ENCODE measurements at places on chromosomes 2 and 18.
A peak's percentile ranks its signal among the peaks of the same experiment; 100 is the strongest.

- peak; percentile 28 for DNase-seq
These were observed 1.6 kb downstream of the MAP4K4 start for GRCh38 chr2:101698844-101699754.

GRCh38 chr2:200052627-200053026 is 97.2 kb downstream of the MAIP1 start:
- DNase-seq, result no peak

DNA sequence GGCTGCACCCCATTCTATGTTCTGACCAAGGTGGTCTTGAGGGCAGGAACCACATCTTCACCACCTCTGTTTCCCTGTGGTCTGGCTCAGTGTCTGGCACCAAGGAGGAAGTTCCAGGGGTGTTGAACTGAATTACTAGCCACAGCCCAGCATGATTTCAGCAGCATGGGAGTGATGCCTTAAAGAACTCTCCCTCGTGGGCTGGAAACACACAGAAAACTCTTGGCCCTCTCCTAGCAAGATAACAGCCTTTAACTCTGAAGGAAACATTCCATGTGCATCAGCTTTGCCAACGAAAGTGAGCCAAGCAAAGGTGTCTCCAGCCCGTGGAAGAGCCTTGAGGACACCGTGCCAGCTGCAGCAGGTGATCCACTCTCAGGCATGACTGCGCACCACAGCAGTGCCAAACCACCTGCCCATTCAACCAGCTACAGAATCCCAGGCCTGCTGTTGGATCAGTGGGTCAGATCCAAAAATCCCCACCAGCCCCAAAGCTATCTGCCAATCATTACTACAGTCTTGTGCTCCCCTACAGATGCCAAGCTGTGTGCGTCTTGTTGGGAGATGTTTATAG is 124.8 kb downstream of the TTC32 start:
- DNase-seq, result peak; percentile 76

DNA sequence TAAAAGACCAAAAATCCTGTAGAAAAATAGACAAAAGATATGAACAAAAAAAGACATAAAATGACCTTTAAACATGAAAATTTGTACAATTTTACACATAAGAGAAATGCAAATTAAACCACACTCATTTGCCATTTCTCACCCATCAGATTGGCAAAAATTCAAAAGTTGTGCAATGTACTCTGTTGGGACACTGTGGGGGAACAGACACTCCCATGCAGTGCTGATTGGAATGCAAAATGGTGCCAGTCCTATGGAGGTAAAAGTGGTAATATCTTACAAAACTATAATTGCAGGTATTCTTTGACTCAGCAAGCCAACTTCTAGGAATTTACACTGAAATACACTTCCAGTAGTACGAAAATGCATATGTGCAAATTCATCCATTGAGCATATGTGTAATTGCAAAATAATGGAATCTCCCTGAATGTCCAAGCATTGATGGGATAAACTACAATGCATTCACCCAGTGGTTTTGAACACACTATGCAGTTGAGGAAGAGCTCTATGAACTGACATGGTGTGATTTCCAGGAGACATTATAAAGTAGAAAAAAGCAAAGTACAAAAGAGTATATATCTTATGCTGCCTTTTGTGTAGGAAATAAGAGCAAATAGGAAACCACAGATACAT is 201.8 kb upstream of the ZNF521 start:
- DNase-seq, result no peak

DNA sequence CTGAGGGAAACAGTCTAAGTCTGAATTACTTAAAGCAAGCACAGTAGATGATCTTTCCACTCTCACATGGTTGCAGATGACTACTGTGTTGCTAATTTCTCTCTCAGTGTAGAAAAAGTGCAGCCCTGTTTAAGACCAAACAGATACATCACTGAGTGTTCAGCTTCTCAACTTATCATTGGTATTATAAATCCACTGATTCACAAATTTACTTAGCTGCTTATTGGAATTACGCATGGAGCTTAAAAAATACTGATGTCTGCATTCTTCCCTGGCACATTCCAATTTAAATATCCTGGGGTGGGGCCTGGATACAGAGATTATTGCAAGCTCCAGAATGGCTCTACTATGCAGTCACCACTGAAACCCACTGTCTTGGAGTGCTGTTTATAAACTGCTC is 411.2 kb downstream of the RND3 start:
- no peak for DNase-seq
